ENCODE measurements at places on chromosomes 2 and 18. TPM values are rescaled to one million over a fixed set of nuclear protein-coding genes. Genes with fewer than 3 reads are reported as not detected.

DNA sequence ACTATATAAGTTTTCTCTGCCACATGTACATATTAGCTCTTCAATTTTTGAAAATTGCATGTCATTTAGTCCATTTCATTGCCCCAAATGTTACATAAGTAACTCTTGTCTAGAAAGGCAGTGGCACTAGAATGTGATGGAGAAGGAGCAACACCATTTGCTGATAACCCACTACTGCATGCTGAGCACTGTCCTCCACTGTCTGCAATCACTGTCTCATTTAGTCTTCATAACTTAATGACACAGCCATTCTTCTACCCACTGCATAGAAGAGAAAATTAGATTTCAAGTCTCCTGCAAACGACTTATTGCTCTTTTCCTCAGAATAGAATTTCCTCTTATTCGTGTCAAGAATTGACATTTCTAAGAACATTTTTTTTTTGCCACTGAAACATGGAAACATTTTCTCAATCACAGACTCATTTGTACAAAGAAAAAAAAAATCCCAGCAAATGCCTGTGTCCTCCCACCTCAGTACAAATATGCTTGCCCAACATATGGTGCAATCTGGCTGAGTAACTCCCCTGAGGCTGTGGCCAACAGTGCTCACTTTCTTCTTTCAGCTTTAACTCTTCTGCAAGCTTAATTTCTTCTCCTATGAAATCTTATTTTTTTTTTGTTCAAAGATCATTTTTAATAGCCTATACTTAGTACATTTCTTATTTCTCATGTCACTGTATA lies 768.6 kb upstream of the HS6ST1 start:
- H3K36me3 ChIP-seq, result no peaks in the 10 kb centered on the region
- no peaks in the 10 kb centered on the region for H3K4me1 ChIP-seq
- H3K27ac ChIP-seq, result no peak overlapping the region
- no peak overlapping the region for H3K4me3 ChIP-seq
- no peaks in the 10 kb centered on the region for H3K27me3 ChIP-seq

DNA sequence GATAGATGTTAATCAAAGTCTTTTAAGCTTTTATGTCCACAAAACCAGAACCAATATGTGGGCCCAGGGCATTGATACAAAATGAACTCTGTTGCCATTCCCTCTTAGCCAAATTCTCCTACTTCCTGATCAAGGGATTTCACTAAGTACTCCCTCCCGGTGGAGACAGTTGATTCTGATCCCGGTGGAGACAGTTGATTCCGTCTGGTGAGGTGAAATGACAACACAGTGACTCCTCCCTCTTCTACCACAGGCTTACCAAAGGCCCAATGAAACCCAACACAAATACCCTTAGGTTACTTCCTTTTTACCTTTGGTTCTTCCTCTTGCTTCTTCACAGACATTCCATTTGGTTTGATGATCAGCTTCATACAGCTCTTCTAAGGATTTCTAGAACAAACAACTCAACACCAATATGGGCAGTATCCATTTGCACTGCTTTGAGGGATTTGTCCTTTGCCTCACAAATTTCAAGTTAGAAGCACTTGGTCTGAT lies 153.8 kb downstream of the IKZF2 start:
- H3K36me3 ChIP-seq, result no peaks in the 10 kb centered on the region
- peaks cover 14% of the 10 kb centered on the region for H3K4me1 ChIP-seq

GRCh38 chr2:128308284-128308731 lies 10.4 kb downstream of the HS6ST1 start:
- no peak for DNase-seq
- H3K4me1 ChIP-seq, result peaks cover 27% of the 10 kb centered on the region
- no peaks in the 10 kb centered on the region for H3K27me3 ChIP-seq
- no peak overlapping the region for H3K27ac ChIP-seq
- H3K36me3 ChIP-seq, result no peaks in the 10 kb centered on the region

- peak overlapping the region; percentile 64 for H3K27ac ChIP-seq
- peak overlapping the region; percentile 26 for H3K4me3 ChIP-seq
- DNase-seq, result peak; percentile 89
- no peaks in the 10 kb centered on the region for H3K27me3 ChIP-seq
- peaks cover 22% of the 10 kb centered on the region for H3K4me1 ChIP-seq
Measured at GRCh38 chr18:9683418-9684396, 24.4 kb upstream of the RAB31 start.

- H3K36me3 ChIP-seq, result peaks cover 11% of the 10 kb centered on the region
- no peak overlapping the region for H3K4me3 ChIP-seq
- H3K27me3 ChIP-seq, result no peaks in the 10 kb centered on the region
- H3K4me1 ChIP-seq, result 0 out of 2 replicates have a peak, but pooled peaks cover 3% of the 10 kb centered on the region
- DNase-seq, result no peak
- no peak overlapping the region for H3K27ac ChIP-seq
Measured at GRCh38 chr2:224850081-224850480, 133.9 kb upstream of the CCDC195 start.

NT5C1B gene
- total RNA-seq, result not detected

GRCh38 chr2:69948032-69948962 lies 13.1 kb downstream of the ASPRV1 start:
- no peaks in the 10 kb centered on the region for H3K27me3 ChIP-seq
- H3K36me3 ChIP-seq, result peaks cover 5% of the 10 kb centered on the region
- H3K4me3 ChIP-seq, result no peak overlapping the region
- H3K27ac ChIP-seq, result peak overlapping the region; percentile 98
- peaks cover 48% of the 10 kb centered on the region for H3K4me1 ChIP-seq
